Activated T-helper 2 cell treated with anti-CD3 and anti-CD28 coated beads, Interferon-gamma antibody, Interleukin-2, Interleukin-4, amounts not matched to agents 10 μg/mL and 5 μg/mL and 100 μg/mL, durations not matched to agents 14 hours and 24 hours and 36 hours (primary cell): ENCODE measurements at places on chromosomes 11 and 22.

GRCh38 chr11:95877291-95877690 lies 46.6 kb downstream of the MTMR2 start:
- no peaks in the 10 kb centered on the region for H3K27me3 ChIP-seq
- no peak overlapping the region for H3K4me3 ChIP-seq
- DNase-seq, result no peak
- peaks cover 14% of the 10 kb centered on the region for H3K36me3 ChIP-seq

GRCh38 chr11:48005136-48005535 lies 24.8 kb downstream of the PTPRJ start:
- H3K4me1 ChIP-seq, result peaks cover 68% of the 10 kb centered on the region
- H3K27me3 ChIP-seq, result no peaks in the 10 kb centered on the region
- H3K36me3 ChIP-seq, result peaks cover 21% of the 10 kb centered on the region
- no peak for DNase-seq
- H3K27ac ChIP-seq, result peak overlapping the region; percentile 98

DNA sequence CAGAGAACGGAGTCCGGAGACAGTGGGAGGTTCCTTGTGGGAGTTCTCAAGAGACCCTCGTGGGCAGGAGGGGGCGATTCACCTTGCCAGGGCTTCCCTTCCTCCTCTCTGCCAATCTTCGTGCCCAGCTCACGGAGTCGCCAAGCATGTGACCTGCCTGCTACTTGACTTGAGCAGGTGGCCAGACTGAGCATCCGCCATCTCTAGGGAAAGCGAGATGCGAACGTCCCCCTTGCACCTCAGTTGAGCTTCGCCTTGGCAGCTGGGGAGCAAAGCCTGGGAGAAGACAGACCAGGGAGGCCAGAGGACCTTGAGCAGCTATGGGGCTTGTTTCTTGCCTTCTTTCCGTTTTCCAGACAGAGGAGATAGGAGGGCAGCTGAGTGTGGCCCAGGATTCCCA lies 123.2 kb downstream of the GRIK4 start:
- H3K27ac ChIP-seq, result no peak overlapping the region
- no peaks in the 10 kb centered on the region for H3K27me3 ChIP-seq
- no peaks in the 10 kb centered on the region for H3K4me1 ChIP-seq
- DNase-seq, result no peak
- no peaks in the 10 kb centered on the region for H3K36me3 ChIP-seq

DNA sequence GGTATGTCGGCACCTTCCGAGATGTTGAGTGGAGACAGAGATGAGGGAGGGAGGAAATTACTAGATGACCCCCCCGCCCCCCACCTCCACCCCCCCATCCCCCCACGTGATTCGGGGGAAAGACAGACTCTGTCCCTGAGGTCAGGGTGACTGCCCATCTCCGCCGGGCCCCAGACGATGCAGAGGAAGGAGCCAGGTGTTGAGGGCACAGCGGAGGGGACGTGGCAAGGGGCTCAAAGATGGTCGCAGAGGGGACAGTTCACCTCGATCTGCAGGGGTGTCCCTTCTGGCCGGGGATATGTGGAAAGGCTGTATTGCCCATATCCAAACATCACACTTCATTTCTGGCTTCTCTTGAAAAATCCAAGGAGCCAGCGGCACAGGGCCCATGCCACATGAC lies 14.1 kb downstream of the PHF21B start:
- H3K36me3 ChIP-seq, result no peaks in the 10 kb centered on the region
- no peak overlapping the region for H3K27ac ChIP-seq
- H3K4me3 ChIP-seq, result no peak overlapping the region
- DNase-seq, result no peak
- H3K4me1 ChIP-seq, result no peaks in the 10 kb centered on the region

DNA sequence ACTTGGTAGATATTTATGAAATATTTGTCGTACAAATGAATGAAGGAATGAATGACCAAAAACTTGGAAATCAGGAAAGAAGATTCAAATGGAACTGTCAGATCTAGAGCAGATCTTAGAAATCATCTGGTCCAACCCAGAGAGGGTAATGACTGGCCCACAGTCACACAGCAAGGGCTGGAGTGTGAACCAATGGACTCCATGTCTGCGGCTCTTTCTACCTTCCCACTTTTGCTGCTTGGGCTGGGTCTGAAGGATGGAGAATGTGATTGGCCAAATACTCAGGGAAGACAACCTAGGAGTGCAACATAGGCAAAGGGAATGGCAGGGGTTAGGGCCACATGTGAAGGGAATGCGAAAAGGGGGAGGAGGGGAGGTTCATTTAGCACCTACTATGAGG lies 5.8 kb upstream of the DGKZ start:
- H3K4me1 ChIP-seq, result peaks cover 47% of the 10 kb centered on the region
- no peak for DNase-seq
- H3K27ac ChIP-seq, result no peak overlapping the region

GRCh38 chr22:21937821-21938070 lies 14.9 kb downstream of the PPM1F start:
- peaks cover 9% of the 10 kb centered on the region for H3K36me3 ChIP-seq
- peak overlapping the region; percentile 78 for H3K4me3 ChIP-seq
- no peak for DNase-seq
- H3K4me1 ChIP-seq, result peaks cover 35% of the 10 kb centered on the region
- H3K27ac ChIP-seq, result no peak overlapping the region

- peak within 1 kb of the TSS; percentile 83 for H3K4me3 ChIP-seq
- H3K27me3 ChIP-seq, result peaks cover 51% of the 10 kb centered on the region
- H3K36me3 ChIP-seq, result peaks cover 7% of the 10 kb centered on the region
- DNase-seq, result peak; percentile 54
- H3K27ac ChIP-seq, result peak within 1 kb of the TSS; percentile 54
Measured at GRCh38 chr11:70397983-70398833, at the start of gene CTTN. Gene CTTN, plus strand, starts transcription at chr11:70398529. Its CDS starts 8,769 bp downstream, at chr11:70407298.

DNA sequence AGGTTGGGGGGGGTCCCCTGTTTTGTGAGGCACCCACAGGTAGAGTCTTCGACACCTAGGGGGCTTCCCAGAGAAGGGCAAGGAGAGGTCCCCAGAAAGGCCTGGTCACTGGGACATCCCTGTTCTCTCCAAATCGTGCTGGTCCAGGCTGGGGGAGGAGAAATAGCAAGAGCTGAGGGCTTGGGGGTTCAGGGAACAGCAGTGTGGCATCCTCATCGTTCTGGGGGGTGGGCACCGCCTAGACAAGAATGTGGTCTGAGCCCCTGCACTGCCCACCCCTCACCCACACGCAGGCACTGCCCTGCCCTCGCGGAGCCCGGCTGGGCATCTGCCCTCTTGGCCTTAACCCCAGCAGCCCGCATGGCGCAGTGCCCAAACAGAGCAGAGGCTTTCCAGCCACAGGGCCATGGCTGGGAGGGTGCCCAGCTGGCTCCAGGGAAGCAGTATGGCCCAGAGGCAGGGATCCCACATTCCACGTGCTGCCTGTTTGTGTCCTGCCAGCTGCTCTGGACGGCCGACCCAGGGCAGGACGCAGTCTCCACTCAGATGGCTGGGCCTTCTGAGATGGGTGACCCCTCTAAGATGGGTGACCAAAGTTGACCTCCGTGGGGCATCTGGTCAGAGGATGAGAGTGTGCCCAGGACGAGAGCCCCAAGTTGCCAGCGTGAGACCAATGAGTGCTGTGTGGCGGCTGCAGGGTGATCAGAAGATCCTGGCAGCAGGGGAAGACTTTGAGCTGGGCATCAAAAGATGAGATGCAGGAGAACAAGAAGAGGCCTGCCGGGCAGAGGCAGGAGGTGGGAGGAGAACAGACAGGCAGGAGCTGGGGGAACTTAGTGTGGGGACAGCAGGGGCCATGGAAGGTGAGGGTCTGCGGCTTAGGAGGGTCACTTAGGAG lies 14.4 kb downstream of the SCARF2 start:
- H3K27me3 ChIP-seq, result peaks cover 25% of the 10 kb centered on the region
- no peak for DNase-seq
- H3K36me3 ChIP-seq, result peaks cover 5% of the 10 kb centered on the region
- H3K4me3 ChIP-seq, result no peak overlapping the region
- no peak overlapping the region for H3K27ac ChIP-seq
- H3K4me1 ChIP-seq, result peaks cover 2% of the 10 kb centered on the region

DNA sequence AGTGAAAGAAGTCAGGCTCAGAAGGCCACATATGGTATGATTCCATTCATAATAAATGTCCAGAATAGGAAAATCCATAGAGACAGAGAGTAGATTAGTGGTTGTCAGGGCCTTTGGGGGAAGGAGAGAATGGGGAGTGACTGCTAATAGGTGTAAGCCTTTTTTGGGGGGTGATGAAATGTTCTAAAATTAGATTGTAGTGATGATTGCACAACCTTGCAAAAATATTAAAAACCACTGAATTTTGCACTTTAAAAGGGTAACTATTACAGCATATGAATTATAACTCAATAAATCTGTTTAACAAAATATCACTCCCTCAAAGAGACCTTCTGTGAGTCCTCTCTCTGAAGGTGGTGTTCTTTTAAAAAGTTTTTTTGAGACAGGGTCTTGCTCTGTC lies 72.3 kb upstream of the GRK3 start:
- peaks cover 5% of the 10 kb centered on the region for H3K27me3 ChIP-seq
- no peak overlapping the region for H3K4me3 ChIP-seq
- no peak overlapping the region for H3K27ac ChIP-seq
- peaks cover 37% of the 10 kb centered on the region for H3K4me1 ChIP-seq

DNA sequence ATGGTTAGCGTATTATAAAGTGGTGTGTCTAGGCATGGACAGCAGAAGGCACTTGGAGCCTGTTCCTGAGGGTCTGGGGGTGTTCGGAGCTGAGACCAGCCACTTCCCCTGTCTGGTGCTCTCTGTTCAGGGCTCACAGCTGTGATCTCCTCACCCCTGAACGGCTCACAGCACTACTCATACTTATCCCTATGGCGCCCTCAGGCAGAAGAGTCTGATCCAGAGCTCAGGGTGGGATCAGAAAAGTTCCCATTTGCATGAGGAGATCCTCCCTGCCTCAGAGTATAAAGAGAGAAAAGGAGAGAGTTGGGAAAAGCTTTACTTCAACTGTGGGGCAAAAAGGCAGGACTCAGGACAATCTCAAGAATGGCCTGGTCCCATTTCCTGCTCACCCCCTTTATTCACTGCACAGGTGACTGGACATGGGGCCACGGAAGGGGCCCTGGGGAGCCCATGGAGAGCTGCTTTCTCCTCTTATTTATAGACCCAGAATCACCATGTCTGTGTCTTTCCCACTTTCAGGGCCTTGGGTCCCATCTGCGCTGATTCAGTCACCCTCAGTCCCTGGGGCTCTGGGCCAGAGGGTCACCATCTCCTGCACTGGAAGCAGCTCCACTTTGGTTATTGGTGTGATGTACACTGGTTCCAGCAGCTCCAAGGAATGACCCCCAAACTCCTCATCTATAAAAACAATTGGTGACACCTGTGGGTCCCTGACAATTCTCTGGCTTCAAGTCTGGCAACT lies 97.0 kb upstream of the TOP3B start:
- H3K27me3 ChIP-seq, result peaks cover 52% of the 10 kb centered on the region
- H3K36me3 ChIP-seq, result no peaks in the 10 kb centered on the region
- no peak overlapping the region for H3K27ac ChIP-seq
- H3K4me1 ChIP-seq, result no peaks in the 10 kb centered on the region
- DNase-seq, result no peak
- no peak overlapping the region for H3K4me3 ChIP-seq

GRCh38 chr11:92253945-92254344 lies 29.3 kb downstream of the FAT3 start:
- no peaks in the 10 kb centered on the region for H3K27me3 ChIP-seq
- H3K4me3 ChIP-seq, result no peak overlapping the region
- no peaks in the 10 kb centered on the region for H3K4me1 ChIP-seq

DNA sequence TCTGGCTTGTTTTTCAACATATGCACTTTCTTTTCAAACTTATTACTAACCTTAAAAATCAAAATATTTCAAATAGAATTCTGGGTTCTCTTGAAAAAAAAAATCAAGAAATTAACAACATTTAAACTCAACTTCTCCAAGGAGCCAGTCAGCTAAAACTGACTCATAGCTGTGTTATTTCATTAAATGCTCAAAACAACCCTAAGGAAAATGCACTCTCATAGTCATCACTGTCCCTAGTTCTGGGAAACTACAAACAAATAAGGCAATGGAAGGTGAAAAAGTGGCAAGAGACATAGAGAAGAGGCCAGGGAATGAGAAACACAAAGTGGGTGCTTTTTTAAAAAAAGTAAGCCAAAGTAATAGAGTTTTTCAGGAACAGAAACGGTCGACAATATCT lies 4.1 kb upstream of the ARHGAP20 start:
- DNase-seq, result no peak
- no peak overlapping the region for H3K27ac ChIP-seq
- H3K27me3 ChIP-seq, result peaks cover 32% of the 10 kb centered on the region
- no peaks in the 10 kb centered on the region for H3K36me3 ChIP-seq
- H3K4me3 ChIP-seq, result no peak overlapping the region
- H3K4me1 ChIP-seq, result peaks cover 9% of the 10 kb centered on the region
